Common myeloid progenitor, CD34-positive (primary cell): ENCODE measurements at places on chromosomes 3 and 15.

DNA sequence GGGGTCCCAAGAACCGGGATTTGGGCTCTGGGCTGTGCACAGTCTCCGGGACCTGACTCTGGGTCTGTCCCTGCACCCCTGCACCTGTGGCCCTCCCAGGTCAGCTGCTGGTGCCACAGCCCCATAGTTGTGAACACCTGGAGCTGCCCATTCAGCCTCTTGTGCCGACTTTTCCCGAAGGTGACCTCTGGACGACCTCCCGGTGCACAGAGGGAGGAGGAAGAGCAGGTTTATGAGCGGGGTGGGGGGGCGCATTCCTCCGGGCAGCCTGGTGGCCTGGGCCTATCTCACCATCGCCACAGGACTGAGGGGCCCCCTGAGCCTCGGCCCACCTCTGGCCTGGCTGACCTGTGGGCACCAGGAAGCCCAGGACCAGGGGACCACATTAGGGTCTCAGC, 45.3 kb downstream of the DNAJB8 start:
- no peaks in the 10 kb centered on the region for H3K27me3 ChIP-seq
- H3K4me3 ChIP-seq, result no peak overlapping the region
- H3K4me1 ChIP-seq, result peaks cover 8% of the 10 kb centered on the region
- no peak for DNase-seq
- H3K36me3 ChIP-seq, result no peaks in the 10 kb centered on the region
- no peak overlapping the region for H3K27ac ChIP-seq

GRCh38 chr3:141521781-141522180, 35.0 kb downstream of the RASA2 start:
- peaks cover 18% of the 10 kb centered on the region for H3K36me3 ChIP-seq
- no peak for DNase-seq
- no peaks in the 10 kb centered on the region for H3K27me3 ChIP-seq
- H3K27ac ChIP-seq, result no peak overlapping the region
- peaks cover 30% of the 10 kb centered on the region for H3K4me1 ChIP-seq

DNA sequence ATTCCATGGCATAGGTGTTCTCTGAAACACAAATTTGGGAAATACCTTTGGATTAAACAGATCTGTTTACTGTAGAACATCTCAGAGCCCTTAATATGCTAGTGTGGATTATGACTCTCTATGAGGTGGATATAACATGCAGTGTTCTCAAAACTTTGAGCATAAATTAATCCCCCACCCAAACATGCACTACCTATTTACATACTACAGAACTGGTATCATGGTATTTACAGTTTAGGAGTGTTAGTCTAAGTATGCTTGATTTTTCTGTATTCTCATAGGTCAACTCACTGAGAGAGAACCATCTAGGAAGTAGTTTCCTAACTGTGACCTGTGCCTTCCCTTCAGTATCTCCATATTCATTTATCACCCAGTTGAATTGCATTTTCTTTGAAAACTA, 30.9 kb upstream of the ZNF609 start:
- H3K27me3 ChIP-seq, result no peaks in the 10 kb centered on the region
- peaks cover 8% of the 10 kb centered on the region for H3K36me3 ChIP-seq
- DNase-seq, result no peak
- H3K4me3 ChIP-seq, result no peak overlapping the region
- peak overlapping the region; percentile 73 for H3K27ac ChIP-seq

DNA sequence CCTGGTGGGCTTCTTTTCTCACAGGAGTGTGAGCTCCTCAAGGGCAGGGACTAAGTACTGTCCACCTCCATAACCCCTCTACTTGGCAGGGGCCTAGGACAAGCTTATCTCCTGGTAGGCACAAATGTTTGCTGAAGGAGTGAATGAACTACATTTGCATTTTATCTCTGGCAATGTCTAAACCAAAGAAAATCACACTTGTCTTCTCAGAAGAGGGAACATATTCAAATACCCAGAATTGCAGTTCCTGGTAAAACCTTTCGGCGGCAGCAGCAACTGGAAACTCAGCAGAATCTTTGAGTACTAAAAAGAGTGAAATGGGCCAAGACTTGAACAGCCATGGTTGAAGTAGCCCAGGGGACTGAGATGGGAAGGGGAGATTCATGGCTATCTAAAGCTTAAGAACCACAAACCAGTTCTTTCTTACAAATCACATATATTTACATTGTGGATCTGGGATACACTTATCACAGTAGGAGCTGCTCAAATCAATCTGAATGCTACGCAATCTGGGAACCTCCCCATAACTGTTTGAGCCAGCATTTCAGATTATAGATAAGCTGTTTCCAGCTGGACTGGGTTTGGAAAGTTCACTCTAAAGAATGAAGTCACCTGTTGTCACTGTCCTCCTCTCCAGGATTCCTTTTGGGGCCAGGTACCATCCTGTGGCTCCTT, 18.7 kb upstream of the PTPN9 start:
- H3K27ac ChIP-seq, result no peak overlapping the region
- no peaks in the 10 kb centered on the region for H3K27me3 ChIP-seq
- H3K4me1 ChIP-seq, result no peaks in the 10 kb centered on the region

DNA sequence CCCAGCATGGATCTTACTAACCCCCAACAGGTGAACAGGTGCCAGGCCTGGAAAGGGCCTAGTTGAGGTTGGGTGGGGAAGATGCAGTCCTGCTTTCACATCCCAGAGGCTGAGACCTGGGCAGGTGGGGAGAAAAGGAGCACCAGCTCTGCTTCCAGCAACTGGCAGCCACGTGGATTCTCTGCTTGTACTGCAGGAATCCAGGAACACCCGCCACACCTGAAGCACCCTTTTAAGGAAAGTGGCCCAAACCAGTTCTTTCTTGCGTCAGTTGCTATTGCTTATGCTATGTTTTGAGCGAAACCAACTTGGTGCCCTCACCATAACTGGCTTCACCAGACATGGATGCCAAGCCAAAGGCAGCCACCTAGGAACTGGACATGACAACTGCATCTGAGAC, 28.1 kb upstream of the NEO1 start:
- no peak overlapping the region for H3K4me3 ChIP-seq
- no peaks in the 10 kb centered on the region for H3K4me1 ChIP-seq
- H3K36me3 ChIP-seq, result no peaks in the 10 kb centered on the region

DNA sequence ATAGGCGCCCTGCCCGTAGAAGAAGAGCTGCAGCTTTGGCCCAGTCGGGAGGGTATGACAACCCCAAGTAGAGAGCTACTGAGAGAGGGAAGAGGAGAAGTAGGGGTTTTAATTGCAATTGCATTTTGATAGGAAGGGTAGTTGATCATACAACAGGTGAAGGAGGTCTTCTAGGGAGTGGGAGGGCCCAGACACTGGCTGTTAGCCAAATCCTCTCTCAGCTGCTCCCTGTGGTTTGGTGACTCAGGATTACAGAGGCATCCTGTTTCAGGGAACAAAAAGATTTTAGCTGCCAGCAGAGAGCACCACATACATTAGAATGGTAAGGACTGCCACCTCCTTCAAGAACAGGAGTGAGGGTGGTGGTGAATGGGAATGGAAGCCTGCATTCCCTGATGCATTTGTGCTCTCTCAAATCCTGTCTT, 408.9 kb upstream of the THBS1 start:
- no peak overlapping the region for H3K27ac ChIP-seq
- no peaks in the 10 kb centered on the region for H3K36me3 ChIP-seq
- DNase-seq, result peak; percentile 89
- no peak overlapping the region for H3K4me3 ChIP-seq
- H3K27me3 ChIP-seq, result no peaks in the 10 kb centered on the region
- H3K4me1 ChIP-seq, result peaks cover 10% of the 10 kb centered on the region

DNA sequence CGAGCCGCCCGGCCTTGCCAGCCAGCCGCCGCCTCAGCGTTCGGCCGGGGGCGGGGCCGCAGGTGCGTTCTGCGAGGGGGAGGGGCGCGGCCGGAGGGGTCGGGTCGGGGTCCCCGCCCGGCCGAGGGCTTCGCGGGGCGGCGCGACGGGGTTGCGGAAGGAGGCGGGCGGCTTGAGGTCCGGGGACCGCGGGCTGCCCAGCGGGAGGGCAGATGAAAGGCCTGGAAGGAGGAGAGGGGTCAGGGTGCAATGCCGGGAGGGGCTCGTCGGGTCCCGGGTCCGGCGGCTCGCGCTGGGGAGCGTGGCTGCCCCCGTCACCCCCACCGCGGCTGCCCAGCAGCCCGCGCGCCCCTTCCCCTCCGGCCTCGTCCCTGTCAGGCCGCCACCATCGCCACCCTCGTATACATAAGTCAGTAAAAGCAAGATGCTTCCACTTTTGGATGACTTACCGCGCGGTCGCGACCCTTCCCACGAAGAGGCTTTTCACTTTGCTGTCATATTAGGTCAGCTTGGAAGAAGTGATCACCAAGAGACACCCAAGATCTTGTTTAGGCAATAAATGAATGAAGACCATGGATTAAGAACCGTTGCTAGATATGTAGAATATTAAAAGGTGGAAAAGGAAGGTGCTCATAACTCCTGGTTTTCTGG, 620 bp upstream of the ANP32A start:
- peaks cover 22% of the 10 kb centered on the region for H3K4me1 ChIP-seq
- no peaks in the 10 kb centered on the region for H3K36me3 ChIP-seq
- peak; percentile 61 for DNase-seq
- H3K27ac ChIP-seq, result peak overlapping the region; percentile 98

DNA sequence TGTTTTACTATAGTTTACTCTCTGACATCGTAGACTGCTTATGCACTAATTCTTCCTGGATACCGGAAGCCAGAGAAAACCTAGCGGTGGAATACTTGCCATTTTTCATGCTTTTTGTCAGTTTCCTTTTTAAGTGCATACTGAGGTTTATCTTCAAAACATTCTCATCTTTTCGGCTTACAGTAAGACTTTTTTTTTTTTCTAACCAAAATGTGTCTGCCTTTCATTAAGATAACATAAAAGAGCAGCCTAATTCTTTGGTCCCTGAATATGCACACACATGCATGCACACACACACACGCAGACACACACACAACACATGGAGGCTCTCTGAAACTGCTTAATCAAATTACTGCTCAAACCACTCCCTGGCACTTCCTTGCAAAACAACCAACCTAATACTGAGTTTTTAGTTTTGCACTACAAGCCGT, 1.3 kb downstream of the ZNF445 start:
- no peaks in the 10 kb centered on the region for H3K36me3 ChIP-seq
- peaks cover 21% of the 10 kb centered on the region for H3K4me1 ChIP-seq
- H3K4me3 ChIP-seq, result peak overlapping the region; percentile 89
- H3K27ac ChIP-seq, result peak overlapping the region; percentile 86

GRCh38 chr3:24272875-24273274, 221.8 kb downstream of the THRB start:
- no peaks in the 10 kb centered on the region for H3K4me1 ChIP-seq
- H3K4me3 ChIP-seq, result no peak overlapping the region
- H3K27ac ChIP-seq, result no peak overlapping the region
- H3K36me3 ChIP-seq, result no peaks in the 10 kb centered on the region
- H3K27me3 ChIP-seq, result no peaks in the 10 kb centered on the region

DNA sequence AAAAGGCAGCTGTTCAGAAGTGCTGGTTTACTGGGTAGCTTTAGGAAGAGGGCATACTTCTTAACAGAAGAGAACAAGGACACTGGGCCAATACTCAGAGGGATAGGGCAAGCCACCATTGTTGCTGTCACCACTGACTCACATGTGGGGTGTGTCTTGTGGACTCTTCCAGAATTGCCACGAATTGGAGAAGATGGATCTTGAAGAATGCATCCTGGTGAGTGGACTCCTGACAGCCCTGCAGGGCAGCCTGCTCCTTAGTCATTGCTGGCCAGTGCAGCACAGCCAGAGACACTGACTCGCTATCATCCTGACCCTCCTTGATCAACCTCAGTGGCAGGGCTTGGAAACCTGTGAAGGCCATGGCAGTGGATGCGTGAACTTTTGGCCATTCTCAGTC, 62.3 kb downstream of the UBP1 start:
- no peak for DNase-seq
- no peak overlapping the region for H3K27ac ChIP-seq
- no peak overlapping the region for H3K4me3 ChIP-seq
- no peaks in the 10 kb centered on the region for H3K4me1 ChIP-seq

DNA sequence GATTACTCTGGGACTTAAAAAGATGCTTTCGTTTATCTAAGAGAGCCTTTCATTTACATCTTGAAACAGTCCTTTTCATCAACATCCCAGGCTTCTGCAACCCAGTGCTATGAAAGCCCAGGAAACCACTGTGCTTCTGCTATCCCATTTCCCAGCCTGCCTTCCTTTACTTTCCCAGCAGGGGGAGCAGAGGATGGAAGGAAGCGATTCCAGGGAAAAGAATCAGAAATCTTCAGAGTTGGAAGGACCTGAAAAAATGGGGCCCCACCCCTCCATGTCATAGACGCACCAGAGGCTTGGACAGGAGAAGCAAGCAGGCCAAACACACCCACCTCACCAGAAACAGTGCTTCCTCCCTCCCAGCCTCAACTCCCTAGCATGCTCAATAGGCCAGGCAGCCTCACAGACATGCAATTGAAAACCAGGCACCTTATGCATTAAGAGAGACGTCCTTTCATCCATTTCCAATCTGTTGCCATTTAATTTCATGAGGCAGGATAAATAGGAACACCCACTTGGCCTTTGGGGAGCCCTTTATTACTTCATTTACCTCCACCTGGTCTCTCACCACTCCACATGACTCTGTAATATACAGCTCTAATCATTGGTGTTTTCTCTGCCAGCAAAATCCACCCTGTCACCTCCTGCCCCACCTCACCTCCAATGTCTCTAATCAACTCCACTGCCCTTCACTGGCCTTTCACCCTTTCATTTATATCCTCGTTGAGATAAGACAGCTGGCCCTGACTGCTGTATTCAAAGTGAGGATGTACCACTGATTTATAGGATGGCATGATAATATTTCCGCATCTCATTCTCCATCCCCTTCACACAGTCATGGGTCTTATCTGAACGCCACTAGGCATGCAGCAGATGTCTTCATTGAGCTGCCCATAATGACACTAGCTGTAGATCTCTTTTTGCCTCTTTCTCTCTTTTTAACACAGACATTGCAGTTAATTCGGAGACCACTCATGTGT, 583.9 kb downstream of the NTRK3 start:
- no peak overlapping the region for H3K4me3 ChIP-seq
- H3K36me3 ChIP-seq, result no peaks in the 10 kb centered on the region
- no peak for DNase-seq
- no peak overlapping the region for H3K27ac ChIP-seq

GRCh38 chr3:141280086-141280485, 48.5 kb downstream of the PXYLP1 start:
- H3K4me3 ChIP-seq, result no peak overlapping the region
- no peaks in the 10 kb centered on the region for H3K36me3 ChIP-seq
- no peak for DNase-seq

- H3K4me3 ChIP-seq, result no peak overlapping the region
- H3K4me1 ChIP-seq, result no peaks in the 10 kb centered on the region
- DNase-seq, result no peak
- H3K36me3 ChIP-seq, result peaks cover 37% of the 10 kb centered on the region
- no peak overlapping the region for H3K27ac ChIP-seq
Observed at GRCh38 chr3:185687271-185687878, 101.3 kb downstream of the SENP2 start.

DNA sequence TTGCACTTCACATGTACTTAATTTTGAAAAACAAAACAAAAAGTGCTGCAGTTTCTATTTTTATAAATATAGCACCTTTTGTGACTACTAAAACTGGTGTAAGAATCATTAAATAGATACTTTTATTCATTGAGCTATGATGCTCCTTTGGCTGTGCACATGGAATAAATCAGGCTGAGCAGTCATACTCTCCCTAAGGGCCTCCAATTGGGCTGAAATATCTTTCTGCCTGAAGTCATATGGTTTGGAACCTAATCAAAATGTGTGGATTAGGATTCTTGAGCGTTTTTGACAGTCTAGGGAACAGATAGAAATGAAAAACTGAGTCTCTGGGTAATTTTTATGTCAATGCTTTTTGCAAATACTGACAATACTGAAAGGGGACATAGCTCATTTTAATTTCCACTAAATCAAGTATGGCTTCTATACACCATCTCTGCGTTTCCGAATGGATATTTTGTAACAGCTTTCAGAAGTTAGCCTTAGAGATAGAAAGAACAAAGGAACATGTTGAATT, 392.2 kb upstream of the ROBO1 start:
- no peak for DNase-seq
- no peaks in the 10 kb centered on the region for H3K36me3 ChIP-seq
- no peak overlapping the region for H3K27ac ChIP-seq
- no peaks in the 10 kb centered on the region for H3K4me1 ChIP-seq
- no peak overlapping the region for H3K4me3 ChIP-seq
- no peaks in the 10 kb centered on the region for H3K27me3 ChIP-seq
